ENCODE measurements at places on chromosomes 4 and X.

DNA sequence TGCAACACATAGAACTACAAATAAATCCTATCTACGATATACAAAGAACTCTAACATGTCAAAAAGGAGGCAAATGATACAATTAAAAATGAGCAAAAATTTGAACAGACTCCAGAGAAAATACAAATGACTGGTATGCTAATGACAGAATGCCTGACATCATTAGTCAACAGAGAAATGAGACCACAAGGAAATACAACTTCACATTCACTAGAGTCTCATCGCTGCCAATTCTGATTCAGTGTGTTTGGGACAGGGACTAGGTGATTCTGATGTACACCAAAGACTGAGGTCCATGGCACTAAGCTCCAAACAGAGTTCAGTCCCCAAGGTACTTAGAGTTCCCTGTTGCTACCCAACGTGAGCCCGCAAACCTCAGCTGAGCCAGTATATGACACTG, 23.4 kb downstream of the SLC2A9 start:
- ATAC-seq: no peak

GRCh38 chr4:147576084-147576483, 41.1 kb upstream of the TMEM184C start:
- ATAC-seq: no peak

GRCh38 chr4:138948918-138949317, 66.7 kb upstream of the NOCT start:
- ATAC-seq: no peak

GRCh38 chr4:83217721-83218522, 66.7 kb downstream of the COQ2 start:
- ATAC-seq: peak; percentile 99

DNA sequence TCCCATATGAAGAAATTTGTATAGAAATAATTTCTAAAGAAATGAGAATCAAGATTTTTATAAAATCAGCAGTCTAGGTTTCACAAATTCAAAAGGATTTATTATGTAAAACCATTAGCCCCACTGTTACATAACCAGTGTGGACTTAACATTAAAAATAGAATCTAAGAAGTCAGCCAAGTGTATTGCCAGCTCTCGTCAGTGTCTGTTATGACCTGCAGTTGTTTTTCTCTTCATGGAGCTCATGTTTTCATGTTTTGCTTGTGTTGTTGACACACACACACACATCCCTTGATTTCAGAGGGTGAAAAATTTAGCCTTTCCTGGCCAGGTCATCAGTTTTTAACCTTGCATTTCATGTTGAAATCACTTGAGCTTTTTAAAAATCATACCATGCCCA, 39.5 kb downstream of the USP38 start:
- no peak for ATAC-seq

DNA sequence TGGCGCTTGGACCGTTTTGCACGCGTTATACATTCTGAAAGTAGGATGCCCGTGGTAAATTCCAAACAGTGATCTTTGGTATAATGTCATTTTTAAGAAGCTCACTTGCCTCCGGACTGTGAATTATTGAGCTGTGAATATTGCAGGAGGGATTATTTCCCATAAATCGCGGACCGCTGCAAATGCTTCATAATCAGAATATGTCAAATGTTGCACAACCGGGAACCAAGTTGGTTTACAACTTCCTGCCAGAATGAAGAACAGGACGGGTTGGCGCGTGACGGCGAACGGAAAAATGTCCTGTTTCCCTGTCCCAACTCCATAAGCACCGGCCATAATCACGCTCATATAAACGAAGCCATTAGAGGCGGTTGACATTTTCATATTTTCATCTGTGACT, 67.6 kb downstream of the SHOX start:
- no peak for ATAC-seq

GRCh38 chr4:41709844-41710481, 38.6 kb downstream of the PHOX2B start:
- ATAC-seq: no peak

DNA sequence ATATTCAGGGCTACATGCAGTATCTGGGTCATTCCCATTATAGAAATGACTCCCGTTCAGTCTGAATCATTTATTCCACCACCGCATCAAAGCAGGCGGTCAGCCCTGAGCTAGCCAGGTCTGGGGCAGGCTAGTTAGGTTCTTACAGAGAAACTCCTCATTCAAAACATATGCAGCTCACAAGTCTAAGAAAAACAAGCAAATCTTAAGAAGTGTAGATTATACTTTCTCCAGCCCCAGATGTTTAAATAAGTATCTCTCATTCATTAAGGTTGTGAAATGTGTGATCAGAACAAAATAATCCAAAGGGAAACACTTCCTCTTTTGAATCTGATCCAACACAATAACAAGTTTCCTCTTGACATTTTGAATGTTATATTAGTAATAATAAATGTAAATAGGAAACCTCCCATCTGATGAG, 441.9 kb downstream of the INPP4B start:
- ATAC-seq: no peak

DNA sequence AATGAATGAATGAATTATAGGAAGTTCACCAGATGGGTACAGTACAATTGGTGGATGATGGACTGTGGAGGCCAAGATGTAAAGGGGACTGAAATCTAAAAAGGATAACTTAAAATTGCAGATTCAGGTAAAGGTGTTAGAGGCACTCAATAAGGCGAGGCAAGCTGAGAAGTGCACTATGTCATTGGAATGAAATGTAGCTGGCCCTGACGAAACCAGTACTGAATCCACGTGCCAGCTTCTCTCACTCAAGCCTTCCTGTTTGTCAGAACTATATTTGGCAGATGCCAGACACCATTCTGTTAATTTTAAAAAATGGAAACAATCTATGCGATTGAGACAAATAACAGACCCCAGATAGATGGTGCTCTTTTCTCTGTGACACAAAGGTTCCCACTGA, 1039.1 kb upstream of the TENM3 start:
- no peak for ATAC-seq

- ATAC-seq: no peak
Measured at GRCh38 chr4:42359711-42360110, 37.6 kb upstream of the SHISA3 start.

DNA sequence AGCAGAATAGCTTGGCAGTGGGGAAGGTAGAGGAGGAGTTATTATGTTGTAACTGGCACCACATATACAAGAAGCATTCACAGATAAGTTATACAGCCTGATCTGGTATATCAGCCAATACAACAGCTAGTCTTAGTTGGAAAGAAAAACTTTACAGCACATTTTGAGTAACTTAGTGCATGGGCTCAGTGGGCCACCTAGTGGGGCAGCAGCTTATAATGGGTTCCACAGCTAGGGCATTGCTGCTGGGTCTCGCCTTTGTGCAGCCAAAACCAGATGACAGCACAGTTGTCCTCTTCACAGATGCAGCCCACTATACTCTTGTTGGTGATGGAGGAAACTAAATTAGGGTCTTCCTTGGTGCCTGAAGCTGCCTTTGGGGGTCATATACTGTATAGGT, 448.1 kb upstream of the RASGEF1B start:
- ATAC-seq: no peak

DNA sequence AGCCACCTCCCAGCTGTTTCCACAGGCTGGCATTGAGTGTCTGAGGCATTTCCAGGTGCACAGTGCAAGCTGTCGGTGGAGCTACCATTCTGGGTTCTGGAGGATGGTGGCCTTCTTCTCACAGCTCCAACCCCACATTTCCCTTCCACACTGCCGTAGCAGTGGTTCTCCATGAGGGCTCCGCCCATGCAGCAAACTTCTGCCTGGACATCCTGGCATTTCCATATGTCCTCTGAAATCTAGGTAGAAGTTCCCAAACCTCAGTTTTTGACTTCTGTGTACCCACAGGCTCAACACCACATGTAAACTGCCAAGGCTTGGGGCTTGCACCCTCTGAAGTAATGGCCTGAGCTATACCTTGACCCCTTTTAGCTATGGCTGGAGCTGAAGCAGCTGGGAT, 10.3 kb upstream of the FRMPD4 start:
- no peak for ATAC-seq

GRCh38 chr4:1232661-1233621, 16.0 kb downstream of the CTBP1 start:
- ATAC-seq: no peak

DNA sequence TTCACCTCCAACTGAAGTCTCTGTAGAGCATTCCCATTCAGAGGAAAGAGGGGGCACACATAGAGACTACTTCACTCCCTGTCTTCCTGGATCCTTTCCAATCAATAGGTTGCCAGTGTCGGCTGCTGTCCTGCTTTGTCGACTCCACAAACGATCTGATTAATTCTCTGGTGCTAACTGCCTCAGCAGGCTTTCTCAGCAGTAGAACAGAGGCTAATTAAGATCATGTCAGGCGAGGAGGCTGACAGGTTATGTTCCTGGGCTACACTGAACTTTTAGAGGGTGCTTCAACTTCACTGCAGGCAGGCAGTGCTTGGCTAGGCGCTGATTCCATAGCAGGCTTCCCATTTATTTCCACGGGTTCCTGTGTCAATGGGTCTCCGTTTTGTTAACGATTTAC, 79.2 kb downstream of the GRIA3 start:
- ATAC-seq: no peak

DNA sequence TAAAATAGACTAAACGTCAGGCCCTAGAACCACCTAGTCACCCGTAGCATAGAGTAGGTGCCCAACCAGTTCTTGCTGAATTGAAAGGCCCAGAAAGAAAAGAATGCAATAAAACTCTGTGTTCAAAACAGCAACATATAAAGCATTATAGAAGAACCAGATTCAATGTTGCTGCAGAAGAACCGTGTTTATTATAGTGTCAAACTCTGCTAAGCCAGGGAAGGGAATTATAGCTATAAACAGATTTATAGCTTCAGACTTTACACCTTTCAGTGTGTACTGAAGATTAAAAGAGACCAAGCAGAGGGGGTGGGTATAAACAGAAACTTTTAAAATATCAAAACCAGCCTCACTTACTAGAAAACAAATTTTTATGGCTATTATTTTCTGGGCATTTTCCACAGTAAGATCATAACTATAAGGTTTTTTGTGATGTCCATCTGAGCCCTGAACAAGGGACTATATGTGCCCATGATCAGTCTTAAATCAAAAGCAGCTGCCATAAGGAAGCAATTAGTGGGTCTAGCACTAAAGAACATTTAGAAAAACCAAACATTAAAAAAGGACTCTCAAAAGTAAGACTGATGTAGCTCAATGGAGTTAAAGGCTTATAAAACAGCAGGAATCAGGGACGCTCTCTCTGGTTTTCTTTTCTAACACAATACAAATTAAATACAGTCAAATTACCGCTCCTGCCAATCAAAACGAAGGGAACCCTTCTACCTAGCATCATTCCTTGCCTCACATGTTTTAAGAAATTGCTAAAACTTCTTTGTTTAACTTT, 219.7 kb upstream of the ETNPPL start:
- no peak for ATAC-seq

- no peak for ATAC-seq
Measured at GRCh38 chr4:84920617-84921016, 45.9 kb downstream of the WDFY3 start.

DNA sequence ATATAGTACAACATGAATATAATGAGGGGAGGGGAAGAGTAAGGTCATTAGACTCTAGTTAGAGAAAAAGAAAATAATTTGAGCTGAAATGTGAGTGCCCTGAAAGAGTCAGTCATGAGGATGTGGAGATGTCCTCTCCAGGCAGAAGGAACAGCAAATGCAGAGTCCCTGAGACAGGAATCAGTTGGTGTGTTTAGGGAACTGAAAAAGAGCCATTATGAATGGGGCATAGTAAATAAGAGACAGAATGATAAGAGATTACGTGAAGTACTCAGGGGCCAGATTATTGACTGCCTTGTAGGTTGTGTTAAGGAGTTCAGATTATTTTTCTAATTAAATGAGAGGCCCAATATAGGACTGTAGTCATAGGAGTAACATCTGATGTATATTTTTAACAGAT, 147.0 kb downstream of the PDLIM5 start:
- ATAC-seq: no peak

DNA sequence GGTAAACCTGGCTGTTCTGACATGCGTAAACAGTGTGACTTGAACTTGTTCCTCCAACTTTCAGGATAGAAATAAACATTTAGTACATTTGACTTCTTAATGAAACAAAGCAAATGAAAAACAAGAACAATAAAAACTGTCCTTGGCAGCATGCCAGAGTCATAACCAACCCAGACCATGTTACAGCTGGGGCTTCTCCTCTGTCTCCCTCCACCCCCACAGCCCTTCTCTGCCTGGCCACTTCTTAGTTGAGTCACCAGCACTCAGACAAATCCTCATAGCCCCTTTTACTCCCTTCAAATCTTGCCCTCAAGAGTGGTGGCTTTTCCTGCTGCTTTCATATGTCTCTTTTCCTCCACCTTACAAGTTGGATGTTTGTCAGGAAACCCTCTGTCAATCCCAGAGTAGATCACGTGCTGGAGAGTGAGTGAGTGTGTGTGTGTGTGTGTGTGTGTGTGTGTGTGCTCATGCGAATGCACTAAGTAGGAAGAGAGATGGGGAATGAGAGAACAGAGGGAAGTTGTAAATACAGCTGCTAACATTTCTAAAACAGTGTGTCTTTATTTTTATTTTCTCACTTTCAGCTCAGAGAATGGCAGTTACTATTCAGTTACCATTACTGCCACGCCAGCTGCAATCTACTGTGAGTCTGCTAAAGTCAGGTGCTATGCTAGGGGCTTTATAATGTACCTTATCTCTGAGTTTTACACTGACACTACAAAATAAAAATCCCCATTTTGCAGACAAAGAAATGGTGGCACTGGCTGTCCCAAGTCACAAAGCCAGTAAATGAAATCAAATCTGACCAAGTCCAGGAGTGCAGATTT, 15.0 kb downstream of the SCARB2 start:
- ATAC-seq: peak; percentile 76

DNA sequence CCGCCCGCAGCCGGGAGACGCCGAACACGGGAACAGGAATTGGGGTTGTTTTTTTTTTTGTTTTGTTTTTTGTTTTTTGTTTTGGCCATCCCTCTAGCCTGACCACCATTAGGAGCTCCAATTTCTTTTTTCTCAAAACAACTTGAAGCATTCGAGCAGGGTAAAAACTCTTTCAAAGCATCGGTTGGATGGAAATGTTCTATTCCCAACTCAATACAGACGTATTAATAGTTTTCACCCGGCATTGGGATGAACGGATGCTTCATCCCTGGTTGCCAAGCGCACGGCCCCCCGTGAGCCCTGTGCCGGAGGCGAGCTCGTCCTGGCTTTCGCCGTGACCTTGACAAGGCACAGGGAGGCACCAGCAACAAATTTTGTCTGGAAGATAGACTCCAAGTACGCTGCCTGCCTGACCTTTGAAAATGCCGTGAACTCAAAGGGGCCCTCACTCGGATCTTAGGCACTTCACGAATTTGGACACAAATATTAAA, 352 bp upstream of the MAP3K15 start:
- ATAC-seq: no peak

GRCh38 chr4:77263247-77263646, 106.2 kb downstream of the CCNG2 start:
- ATAC-seq: no peak

DNA sequence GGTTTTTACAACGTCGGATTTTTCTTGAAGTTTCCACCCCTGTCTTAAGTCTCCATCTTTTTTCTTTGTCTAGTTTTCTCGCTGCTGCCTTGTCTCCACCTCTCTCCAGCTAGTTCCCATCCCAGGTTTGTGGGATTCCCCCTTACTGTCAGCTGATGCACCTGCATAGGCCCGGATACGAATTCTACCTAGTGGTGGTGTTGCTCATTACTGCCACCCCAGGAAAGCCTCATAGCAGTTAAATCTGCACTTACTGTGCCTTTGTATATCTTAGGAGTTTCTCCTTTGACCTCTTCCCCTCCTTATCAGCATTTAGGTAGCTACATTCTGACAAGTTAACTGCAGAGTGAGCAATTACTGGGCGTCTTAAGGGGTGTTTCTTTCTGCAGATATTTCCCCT, 1693.1 kb upstream of the TENM3 start:
- ATAC-seq: no peak

All from stimulated activated memory B cell treated with anti-CD40 and anti-IgM and Interleukin-4, amounts not matched to agents 10 μg/mL and 1 μg/mL and 100 μg/mL, for 72 hours (primary cell).